Stimulated activated CD4-positive, alpha-beta T cell treated with anti-CD3 and anti-CD28 coated beads, TNF-alpha, amount 100 ng/mL, for 48 hours (primary cell): ENCODE measurements at places on chromosomes 7 and 10.

DNA sequence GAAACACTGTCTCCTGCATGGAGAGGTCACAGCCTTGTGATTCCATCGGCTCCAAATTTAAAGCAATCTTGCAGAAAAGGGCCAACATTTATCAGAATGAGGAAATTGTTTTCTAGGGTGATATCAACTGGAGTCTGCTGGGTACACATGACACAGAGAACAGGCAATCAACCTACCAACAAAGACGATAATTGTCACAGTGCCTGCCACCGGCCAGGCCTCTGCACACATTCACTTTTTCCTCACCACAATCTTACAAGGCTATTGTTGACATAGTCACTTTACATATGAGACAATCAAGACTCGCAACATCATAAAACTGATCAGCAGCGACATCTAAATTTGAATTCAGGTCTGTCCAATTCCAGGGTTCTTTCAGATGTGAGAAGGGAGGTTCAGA lies 189.4 kb downstream of the KCNMA1 start:
- no peak for DNase-seq

DNA sequence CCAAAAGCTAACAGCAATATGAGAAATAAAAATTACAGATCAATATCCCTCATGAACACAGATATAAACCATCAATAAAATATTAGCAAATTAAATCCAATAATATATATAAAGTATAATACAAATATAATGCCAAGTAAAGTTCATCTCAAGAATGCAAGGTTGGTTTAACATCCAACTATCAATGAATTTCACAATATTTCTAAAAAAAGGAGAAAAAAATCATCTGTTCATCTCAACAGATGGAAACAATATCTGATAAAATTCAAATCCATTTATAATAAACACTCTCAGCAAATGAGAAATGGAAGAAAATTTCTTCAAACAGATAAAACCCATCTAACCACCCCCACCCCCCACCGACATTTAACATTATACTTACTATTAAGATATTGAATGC lies 86.9 kb downstream of the SIRT1 start:
- DNase-seq, result no peak

DNA sequence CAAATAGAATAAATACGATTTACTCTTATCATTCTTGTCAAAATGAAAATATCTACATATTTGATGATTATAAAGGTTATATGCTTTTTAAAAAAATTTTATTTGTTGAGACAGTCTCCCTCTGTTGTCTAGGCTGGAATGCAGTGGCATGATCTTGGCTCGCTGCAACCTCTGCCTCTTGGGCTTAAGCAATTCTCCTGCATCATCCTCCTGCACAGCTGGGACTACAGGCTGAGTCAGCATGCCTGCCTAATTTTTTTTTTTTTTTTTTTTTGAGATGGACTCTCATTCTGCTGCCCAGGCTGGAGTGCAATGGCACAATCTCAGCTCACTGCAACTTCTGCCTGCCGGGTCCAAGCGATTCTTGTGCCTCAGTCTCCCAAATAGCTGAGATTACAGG lies 48.9 kb downstream of the PUS7 start:
- DNase-seq, result no peak

DNA sequence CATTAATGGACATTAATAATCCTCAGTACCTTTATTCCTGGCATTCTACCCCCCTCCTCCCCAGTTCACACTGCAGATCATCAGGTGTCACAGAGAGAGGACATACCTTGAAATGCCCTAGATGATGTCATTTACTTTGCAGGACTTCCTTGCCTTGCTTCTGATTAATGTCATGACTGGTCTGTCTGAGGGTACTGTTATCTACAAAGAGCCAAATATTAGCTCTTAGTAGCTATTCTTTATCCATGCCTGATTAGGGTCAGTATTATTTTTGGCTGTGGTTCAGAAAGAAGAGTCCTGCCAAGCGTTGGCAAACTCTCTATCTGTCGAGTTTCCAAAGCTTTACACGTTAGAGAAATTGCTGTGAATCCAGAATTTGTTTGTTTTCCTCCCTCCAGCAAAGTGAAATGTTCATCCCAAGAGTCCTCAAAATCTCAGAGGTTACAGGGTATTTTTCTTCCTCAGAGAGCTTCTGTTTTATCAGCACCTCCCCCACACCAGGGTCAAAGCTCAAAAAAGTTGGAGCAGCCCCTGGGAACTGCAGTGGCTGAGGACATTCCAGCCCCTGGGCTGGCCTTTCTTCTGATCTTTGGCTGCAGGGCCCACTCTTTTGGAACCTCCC lies 12.6 kb downstream of the SCD start:
- DNase-seq, result no peak

DNA sequence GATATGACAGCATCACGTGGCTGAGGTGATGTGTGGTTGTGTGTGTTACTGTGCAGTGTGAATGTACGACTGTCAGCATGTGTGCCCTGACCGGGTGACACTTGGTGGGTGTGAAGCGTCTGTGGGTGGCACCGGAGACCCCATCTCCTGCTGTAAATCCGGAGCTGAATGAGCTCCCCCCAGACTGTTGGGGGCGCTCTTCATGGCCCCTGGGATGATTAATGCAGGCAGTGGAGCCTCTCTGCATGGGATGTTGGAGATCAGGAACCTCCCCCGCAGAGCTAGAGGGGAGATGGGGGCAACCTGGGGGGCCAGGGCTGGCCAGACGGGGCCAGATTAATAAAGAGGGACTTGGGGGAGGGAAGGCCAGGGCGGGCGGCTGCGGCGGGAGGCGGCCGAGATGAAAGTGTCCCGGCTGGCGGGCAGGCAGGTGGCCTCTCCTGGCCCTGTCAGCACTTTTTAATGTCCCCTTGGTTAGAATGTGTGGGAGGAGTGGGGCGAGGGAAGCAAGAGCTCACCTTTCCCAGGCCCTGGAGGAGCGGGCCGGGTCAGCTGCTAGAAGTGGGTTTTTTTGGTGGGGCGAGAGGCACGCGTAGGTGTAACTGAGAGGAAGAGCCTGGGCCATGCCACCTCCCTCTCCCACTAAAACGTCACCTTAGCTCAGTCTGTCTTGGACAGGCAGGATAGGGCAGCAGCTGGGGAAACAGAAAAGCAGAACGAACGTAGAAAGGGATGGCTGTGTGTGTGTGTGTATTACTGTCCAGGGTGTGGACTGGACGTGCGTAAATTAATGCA lies 34.1 kb downstream of the HIF1AN start:
- no peak for DNase-seq

GRCh38 chr7:731440-732085 lies 4.5 kb upstream of the PRKAR1B start:
- no peak for DNase-seq

DNA sequence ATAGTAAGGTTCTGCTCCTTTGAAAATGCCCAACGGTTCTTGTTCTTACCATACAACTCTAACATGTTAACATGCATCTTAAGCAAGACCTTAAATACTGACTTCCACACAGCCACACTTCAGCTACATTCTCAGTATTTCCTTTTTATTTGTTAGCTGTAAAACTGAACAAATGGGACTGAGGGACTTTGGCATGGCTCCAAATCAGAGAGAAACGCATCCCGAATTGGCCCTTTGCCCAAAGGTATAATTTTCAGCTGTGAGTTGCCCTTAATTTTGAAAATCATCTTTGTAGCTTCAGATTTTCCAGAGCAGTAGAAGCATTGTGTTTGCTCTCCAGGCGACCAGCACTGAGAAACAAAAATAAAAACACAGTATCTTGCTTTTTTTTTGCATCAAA lies 56.4 kb downstream of the NEUROD6 start:
- no peak for DNase-seq

DNA sequence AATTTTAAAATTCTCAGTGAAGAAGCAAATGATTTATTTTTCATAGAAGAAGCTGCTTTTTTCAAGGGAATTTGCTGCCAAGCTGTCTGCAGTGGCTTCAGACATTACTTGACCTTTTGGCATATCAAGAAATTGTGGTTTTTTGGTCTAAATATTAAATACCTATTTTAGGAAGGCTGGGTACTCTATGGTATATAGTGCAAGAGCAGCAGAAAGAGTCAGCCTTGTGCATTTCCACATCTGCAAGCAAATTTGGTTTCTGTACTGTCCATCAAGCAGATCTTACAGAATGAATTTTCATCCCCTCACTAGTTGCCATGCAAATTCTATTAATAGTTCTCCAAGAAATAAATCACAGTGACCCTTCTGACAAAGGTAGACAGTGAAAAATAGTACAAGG lies 222.0 kb downstream of the BICC1 start:
- DNase-seq, result no peak

- no peak for DNase-seq
These were observed 2.4 kb downstream of the CCT6A start for GRCh38 chr7:56053993-56054392.

DNA sequence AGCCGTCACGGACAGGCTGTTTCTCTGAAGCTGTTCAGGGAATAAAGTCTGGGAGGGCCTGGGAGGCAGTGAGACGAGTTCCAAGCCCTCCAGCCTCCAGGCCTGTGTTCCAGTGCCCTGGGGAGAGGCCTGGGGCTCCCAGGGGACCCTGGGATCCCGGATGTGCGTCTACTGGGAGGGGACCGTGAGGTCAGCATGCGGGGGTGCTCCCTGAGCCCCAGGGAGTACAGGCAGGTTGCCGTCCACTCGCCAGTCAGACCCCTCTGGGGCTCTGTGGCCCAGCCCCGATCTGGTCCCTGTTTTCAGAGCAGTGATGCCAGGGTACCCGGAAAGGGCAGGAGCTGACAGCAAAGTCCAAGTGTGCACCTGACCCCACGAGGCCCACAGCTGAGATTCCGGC lies 80.9 kb upstream of the DNAAF5 start:
- DNase-seq, result no peak

- no peak for DNase-seq
These were observed 10.8 kb downstream of the PARD3 start for GRCh38 chr10:34804306-34804705.

DNA sequence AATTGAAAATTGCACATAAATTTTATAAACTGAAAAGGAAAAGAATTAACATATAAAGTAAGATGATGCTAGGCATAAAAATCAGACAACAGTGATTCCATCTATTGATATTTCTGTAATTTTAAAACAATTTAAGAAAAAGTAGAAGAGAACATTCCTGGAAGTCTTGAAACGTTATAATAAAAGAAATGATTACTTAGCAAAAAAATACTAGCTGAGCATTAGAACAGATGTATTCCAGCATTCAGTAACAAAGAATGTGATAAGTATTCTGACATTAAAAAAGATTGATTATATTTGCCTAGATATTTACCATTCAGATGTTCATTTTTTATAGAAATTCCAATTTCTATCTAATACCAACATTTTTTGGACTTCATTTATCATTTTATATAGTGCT lies 120.1 kb upstream of the PPP1R9A start:
- no peak for DNase-seq

GRCh38 chr7:84372155-84372621 lies 177.6 kb upstream of the SEMA3A start:
- DNase-seq, result no peak

GRCh38 chr7:128681794-128682537 lies 9.9 kb downstream of the GARIN1A start:
- DNase-seq, result no peak

DNA sequence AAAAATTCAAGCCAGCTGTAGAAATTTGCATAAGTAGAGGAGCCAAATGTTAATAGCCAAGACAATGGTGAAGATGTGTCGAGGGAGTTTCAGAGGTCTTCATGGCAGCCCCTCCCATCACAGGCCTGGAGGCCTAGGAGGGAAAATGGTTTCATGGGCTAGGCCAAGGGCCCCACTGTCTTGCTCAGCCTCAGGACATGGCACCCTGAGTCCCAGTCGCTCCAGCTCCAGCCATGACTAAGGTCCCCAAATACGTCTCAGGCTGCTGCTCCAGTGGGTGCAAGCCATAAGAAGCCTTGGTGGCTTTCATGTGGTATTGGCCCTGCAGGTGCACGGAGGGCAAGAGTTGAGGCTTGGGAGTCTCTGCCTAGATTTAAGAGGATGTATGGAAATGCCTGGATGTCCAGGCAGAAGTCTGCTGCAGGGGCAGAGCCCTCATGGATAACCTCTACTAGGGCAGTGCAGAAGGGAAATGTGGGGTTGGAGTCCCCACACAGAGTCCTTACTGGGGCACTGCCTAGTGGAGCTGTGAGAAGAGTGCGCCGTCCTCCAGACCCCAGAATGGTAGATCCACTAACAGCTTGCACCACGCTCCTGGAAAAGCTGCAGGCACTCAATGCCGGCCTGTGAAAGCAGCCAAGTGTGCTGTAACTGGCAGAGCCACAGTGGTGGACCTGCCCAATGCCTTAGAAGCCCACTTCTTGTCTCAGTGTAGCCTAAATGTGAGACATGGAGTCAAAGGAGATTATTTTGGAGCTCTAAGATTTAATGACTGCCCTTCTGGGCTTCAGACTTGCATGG lies 19.2 kb downstream of the TBATA start:
- no peak for DNase-seq
